ENCODE measurements at places on chromosomes 2 and 18. TPM values are rescaled to one million over a fixed set of nuclear protein-coding genes. Genes with fewer than 3 reads are reported as not detected.

- no peak for DNase-seq
Observed at GRCh38 chr18:7741640-7742039, 174.5 kb downstream of the PTPRM start.

DNA sequence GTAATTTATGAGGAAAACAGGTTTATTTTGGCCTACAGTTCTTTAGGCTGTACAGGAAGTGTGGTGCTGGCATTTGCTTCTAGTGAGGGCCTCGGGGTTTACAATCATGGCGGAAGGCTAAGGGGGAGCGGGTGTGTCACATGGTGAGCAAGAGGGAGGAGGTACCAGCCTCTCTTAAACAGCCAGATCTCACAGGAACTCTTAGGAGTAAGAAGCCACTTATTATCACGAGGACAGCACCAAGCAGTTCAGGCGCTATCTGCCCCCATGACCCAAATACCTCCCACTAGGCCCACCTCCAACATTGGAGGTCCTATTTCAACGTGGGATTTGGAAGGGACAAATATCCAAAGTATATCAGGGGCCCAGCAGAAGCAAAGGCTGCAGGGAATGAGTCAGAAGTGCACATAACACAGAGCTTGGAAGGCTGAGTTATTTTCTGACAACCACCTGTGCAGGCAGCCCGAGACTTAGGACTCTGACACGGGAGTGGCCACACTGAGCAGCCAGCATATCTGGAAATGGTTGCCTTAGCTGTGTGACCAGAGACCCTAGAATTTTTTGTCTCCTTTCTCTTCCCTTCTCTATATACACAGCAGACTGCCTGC, 170.9 kb downstream of the PRPF40A start:
- DNase-seq, result peak; percentile 23

DNA sequence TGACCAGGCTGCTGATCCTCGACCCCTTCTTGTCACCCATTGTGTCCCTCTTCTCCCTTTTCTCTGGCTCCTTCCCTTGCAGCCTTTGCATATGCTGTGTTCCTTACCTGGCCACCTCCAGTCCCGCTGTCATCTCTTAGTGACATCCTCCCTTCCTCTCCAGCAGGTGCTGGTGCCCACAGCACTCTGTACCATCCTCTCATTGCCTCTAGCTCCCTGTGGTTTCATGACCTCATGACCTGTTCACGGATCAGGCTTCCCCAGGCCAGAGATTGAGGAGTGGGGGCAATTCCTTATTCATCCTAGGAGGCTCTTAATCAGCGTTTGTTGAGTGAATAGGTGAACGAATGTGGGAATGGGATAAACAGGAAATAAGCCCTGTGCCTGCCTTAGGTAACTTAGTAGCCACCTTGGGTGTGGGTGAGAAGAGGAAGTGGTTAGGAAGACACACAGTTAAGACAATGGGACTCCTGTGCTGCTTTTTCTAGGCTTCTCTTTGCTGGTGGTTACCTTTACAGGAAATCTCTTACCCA, 35.5 kb downstream of the ITGA6 start:
- DNase-seq, result no peak

The EMX1 gene
- total RNA-seq, result not detected

The EPAS1 gene
- 12.3 TPM for total RNA-seq

The GALNT14 gene
- total RNA-seq, result 3.2 TPM

Measured in RPMI7951 (cell line).